Activated CD4-positive, CD25-positive, alpha-beta regulatory T cell treated with anti-CD3 and anti-CD28 coated beads, Interleukin-2, amount 50 U/mL, for 16 hours (primary cell): ENCODE measurements at places on chromosomes 2 and 18.

DNA sequence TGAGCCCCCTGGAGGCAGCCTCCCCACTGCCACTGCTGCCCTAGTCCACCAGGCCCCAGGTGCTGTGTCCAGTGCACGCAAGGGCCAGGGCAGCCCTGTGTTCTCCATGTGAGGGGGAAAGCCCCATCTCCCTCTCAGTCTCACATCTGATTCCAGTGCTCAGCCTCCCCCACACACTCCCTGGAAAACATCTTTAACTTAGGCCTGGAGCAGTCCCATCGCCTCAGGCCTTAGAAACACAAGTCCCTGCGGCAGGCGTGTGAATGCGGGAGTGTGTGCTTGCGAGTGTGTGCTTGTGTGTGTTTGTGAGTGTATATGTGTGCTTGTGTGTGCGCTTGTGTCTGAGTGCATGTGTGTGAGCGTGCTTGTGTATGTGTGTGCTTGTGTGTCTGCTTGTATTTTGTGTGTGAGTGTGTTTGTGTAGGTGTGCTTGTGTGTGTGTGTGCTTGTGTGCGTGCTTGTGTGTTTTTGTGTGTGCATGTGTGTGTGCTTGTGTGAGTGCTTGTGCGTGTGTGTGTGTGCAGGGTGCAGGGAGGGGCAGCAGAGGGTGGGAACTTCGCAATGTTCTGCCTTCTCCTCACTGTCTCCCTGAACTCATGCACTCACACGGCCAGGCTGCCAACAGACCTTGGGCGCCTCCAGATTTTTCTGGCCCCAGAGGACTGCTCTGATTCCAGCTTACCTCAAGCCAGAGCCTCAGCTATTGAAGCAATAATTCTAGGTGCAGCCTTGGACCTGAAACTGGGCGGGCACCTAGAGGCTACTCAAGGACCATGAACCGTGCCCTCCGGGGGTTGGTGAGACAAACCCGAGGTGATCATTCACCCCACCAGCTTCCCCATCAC lies 139.6 kb downstream of the CABLES1 start:
- DNase-seq, result no peak

DNA sequence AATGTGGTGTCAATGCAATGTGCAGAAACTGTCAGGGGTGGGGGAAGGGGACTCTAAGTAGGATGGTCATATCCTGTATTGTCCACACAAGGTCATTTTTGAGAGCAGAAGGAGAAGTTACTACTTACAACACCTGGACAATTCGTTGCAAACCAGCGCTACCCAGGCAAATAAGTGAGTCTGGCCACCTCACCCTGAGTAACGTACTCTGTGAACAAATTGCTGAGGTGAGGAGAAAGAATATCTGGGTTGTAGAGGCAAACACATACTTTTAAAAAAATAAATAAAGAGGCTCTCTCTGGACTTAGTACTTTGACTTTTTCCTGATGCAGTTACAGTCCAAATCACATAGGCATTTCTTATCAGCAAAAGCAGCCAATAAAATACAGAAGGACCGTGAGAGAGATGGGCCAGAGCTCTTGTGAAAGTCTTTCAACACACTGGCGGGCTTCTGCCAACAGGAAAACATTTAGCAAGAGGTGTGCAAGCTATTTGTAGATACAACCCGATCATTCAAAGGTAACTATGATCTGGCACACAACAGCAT lies 268.2 kb upstream of the ID2 start:
- no peak for DNase-seq

- no peak for DNase-seq
Observed at GRCh38 chr18:24683925-24684324, 223.5 kb downstream of the HRH4 start.

DNA sequence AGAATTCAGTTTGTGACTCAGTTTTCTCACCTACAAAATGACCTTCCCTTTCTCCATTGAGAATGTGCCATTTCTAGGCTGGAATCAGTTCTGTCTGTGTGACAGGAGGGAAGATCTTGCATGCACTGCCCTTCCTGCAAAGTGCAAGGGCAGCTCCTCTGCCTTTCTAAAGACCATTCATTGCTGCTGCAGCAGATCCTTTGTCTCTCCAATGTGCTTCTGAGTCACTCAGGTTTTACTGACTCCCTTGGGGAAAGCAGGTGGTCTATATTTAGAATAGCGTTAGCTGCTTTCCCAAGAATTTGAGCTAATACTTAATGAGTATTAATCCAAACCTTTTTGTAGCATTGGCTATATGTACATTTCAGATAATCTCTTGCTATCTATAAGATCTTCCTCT lies 62.5 kb downstream of the DAW1 start:
- DNase-seq, result no peak

GRCh38 chr2:222707689-222708273 lies 36.3 kb downstream of the MOGAT1 start:
- no peak for DNase-seq

GRCh38 chr2:227846831-227847230 lies 24.6 kb upstream of the DAW1 start:
- no peak for DNase-seq

GRCh38 chr2:217902379-217903141 lies 100.2 kb downstream of the TNS1 start:
- no peak for DNase-seq

- no peak for DNase-seq
Observed at GRCh38 chr2:64697297-64698176, 43.8 kb upstream of the SERTAD2 start.

- DNase-seq, result no peak
Observed at GRCh38 chr2:159051133-159051532, 82.7 kb downstream of the TANC1 start.

GRCh38 chr18:28466204-28466603 lies 289.3 kb upstream of the CDH2 start:
- no peak for DNase-seq

DNA sequence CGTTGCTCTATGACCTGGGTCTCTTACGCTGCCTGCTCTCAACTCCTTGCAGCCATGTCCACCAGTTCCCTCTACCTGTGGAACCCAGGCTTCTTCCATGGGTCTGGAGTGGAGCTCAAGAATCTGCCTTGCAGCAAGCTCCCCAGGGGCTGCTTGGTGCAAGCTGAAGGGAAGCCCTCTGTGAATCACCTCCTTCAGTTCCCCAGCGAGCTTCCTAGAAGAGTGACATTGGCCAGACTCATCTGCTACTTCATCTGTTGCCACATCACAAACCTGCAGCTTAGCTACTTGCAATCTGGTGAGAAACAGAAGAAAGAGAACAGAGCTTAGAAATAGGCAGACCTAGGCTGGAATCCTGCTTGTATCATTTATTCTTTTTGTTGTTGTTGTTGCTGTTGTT lies 9.8 kb upstream of the EFR3B start:
- no peak for DNase-seq
